ENCODE measurements at places on chromosomes 11 and 22.

DNA sequence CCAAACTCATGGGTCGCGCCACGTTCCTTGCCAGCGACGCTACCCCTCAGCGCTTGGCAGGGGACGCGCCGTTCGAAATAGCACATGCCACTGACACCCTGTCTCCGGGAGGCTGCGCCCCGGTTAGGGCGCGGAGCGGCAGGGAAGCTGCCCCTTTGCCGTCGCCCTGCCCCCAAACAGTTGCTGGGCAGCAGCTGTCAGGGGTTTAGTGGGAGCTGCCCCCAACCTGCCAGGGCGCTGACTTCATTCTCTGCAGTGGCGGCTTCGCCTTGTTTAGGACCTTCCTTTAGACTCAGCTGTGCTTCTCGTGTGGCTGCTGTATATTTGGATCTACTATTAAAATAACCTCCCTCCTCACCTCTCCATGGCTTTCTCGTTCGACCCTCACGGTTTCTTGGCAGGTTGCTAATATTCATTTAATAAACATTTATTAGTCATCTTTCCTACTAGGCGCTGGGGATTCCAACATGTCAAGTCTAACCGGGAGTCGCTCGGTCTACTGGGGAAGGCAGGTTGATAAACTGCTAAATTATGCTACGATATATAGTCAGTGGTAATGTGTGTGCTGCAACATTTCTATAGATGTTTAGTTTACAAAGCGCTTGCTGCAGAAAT is 782 bp downstream of the TMEM109 start:
- no peak for DNase-seq

GRCh38 chr22:43882122-43882767 is 9.6 kb downstream of the PNPLA5 start:
- DNase-seq, result no peak

- no peak for DNase-seq
Observed at GRCh38 chr11:15275141-15275540, 160.4 kb downstream of the INSC start.

GRCh38 chr11:34427186-34427805 is 11.4 kb upstream of the CAT start:
- DNase-seq, result no peak

DNA sequence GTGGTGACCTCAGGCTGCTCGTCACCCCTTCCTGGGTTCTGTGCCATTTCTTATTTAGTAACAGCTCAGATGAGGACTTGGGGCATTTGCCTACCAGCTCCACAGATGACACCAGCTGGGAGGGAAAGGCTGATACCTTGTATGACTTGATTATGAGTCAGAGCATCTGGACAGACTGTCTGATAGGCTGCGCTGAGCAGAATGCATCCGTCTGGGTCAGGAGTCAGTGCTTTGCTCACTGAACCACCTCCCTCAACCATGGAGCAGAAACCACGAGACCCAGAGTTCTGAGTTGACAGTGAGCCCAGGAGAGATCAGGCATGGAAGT is 6.8 kb downstream of the ST14 start:
- DNase-seq, result no peak

Data from NCI-H510A (cell line).